Dermis microvascular lymphatic vessel endothelial cell (primary cell): ENCODE measurements at places on chromosomes 2 and 18.

GRCh38 chr2:64854773-64855237 lies 134.4 kb upstream of the SLC1A4 start:
- no peak for DNase-seq

GRCh38 chr2:209613649-209614305 lies 157.9 kb upstream of the UNC80 start:
- no peak for DNase-seq

DNA sequence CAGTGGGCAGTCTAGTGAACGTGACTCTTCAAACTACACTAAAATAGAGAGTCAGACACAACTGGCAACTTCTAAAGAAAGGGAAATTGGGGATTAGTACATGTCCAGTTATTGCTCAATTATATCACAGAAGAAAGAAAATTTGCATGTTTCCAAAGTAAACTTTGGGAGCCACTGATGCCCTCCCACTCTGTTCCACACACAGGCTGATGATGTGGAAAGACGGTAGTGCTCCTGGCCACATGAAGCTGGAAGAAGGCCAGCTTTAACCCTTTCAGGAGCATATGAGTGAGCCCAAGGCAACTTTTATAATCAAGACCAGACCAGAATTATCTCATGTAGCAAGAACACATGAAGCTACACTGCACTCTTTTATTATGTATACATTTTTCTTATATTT lies 141.0 kb downstream of the NR4A2 start:
- DNase-seq = no peak

DNA sequence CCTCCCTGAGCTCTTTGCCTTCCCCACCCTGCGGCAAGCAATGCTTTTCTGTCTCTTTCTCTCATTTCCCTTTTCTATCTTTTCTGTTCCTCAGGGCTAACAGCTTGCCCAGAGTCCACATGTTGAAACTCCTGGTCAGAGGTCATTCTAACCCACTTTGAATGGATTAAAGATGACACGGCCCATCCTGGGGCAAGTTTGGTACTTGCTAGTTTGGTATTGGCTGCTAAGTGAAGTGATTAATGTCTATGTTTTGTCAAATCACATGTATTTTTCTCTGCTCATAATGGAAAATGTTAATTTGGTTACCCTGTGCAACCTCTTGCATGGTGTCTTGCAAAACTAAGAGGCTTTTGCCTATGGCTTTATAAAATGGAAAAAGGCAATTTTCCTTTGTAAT lies 960.2 kb downstream of the CNTNAP5 start:
- DNase-seq = no peak

DNA sequence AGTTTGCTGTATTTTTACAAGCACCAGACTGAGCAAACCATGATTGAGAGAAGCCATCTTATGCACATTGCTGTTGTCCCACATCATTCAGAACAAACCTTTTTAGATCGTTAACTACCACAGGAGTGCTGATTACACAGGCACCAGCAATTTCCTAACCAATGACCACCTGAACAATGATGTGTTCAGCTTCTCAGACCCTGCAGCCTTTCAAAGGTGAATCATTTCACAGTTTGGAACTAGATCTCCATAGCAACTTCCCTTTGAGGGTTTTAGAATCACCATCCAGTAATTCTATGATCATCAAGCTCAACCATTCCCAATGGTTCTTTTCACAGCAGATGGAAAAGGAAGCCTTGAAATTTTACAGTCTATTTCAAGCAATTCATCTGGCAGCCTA lies 71.4 kb downstream of the OLA1 start:
- DNase-seq = no peak

DNA sequence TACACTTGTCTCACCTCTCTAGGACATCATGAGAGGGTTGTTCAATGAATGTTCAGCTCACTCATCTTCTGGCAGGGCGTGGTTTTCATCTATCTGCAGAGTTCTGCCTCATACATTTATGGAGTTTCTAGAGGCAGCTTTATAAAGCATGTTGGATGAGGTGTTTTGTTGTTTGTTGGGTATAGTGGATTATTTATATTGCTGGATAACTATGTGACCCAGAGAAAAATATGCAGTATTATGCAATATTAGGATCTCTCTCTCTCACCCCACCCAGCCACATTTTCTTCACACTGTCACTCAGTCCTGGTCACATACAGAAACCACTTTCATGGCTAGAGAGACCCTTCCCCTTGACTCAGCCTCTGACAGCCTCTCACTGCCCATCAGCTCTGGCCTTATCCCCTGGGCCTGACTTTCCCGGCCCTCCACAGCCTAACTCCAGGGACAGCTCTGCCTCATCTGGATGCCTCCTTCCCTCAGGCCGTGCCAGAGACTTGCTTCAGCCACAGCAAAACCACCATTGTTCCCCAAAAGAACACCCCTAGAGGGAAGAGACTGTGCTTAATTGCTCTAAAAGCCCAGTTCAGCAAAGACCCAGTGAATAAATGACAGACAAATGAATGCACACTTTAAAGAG lies 260.3 kb downstream of the MYCN start:
- DNase-seq = no peak

DNA sequence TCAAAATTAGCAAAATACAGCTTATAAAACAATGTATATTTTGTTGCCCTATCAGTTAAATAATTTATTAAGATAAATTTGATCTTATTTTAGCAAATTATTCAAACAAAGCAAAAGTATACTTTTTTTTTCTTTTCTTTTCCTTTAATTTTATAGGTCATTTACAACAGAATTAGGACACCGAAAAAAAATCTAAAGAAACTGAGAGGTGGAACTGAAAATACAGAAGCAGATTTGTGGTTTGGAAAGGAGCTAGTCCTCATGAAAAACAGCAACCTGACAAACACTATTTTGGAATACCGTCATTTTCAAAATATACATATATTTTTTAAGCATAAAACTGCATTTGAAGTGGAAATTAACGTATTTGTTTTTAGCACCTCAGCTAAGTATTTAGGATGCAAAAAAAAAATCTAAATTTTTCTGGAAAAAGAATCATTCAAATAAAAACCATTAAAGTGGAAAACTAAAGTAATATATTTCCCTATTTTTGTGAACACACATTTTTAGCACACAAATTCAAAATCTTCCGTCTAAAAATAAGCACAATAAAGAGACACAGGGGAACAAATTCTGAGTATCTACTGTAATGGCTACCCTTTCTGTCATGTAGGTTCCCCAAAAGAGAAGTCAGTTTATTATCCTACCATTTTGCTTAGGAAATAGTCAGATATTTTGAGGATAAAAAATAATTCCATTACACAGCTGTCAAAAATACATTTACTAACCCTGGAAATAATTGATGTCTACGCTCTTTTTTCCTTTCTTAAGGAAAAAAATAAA lies 2.7 kb downstream of the CCDC88A start:
- DNase-seq = no peak

DNA sequence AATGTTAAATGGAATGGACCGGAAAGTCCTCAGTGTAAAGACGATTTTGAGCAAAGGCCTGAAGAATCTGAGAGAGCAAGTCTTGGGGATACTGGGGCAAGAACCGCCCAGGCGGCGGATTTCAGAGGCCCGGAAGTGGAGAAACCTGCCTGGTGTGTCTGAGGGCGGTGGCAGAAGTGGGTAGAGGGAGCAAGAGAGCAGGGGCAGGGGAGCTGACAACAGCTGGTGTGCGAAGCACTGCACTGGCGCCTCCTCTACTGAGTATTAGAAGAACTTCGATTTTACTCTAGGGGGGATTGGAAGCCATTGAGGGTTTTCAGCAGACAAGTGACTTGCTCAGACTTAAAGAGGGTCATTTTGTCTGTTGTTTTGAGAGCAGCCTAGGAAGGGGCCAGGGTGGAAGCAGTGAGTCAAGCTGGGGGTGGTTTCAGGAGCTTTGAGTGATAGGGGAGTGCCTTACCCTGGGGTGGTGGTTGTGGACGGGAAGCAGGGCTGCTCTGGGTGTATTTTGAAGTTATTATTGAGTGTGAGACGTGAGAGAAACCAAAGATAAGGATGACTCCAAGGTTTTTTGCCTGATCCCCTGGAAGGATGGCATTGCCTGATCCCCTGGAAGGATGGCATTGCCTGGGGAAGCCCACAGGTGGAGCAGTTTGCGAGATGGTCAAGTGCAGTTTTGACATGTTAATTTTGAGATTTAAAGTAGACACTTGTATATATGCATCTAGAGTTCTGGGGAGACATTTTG lies 52.5 kb downstream of the ZNF236 start:
- no peak for DNase-seq
